NCI-H69 (cell line): ENCODE measurements at places on chromosomes 6 and 20.

DNA sequence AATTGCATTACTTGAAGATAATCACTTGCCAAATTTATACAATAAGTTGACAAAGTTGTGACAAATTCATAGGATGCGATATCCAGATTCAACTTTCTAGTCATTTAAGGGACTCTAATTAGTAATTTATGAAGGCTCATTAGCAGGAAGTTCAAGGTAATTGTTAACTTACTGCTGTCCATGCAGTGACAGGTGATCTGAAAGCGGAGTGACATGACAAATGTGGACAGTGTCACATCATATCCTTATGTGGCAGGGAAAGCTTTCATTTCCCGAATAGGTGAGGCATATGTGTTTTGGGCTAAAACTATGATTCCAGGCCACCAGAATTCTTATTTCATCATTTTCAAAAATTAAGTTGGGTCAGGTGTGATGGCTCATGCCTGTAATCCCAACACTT, 115.9 kb upstream of the BMP2 start:
- DNase-seq: no peak

GRCh38 chr6:165823609-165824326, 160.7 kb upstream of the PDE10A start:
- no peak for DNase-seq

GRCh38 chr6:6742535-6742934, 154.0 kb downstream of the LY86 start:
- no peak for DNase-seq

DNA sequence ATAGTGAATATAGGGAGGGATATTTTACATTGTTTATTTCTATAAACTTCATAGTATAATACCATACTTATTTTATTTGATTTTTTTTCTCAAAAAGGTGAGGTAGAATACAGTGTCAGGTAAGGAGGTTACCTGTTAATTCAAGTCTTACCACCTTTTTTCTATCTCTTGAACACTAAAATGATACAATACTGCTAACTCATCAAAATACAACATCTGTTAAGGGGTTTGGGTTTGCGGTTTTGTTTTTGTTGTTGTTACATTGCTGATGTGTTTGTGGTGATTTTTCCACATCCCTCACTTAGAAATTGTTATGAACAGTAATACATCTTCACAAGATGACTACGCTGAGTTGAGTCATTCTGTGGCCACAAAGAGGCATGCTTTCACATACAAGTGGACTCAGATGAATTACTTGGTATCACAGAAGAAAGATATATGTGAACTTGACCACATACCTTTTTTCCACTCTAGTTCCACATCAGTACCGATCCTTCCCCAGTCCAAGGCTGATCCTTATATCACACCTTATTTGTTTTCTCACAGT, 139.4 kb upstream of the ID4 start:
- no peak for DNase-seq

GRCh38 chr20:63520934-63521601, 503 bp downstream of the PPDPF start:
- DNase-seq: peak; percentile 61

DNA sequence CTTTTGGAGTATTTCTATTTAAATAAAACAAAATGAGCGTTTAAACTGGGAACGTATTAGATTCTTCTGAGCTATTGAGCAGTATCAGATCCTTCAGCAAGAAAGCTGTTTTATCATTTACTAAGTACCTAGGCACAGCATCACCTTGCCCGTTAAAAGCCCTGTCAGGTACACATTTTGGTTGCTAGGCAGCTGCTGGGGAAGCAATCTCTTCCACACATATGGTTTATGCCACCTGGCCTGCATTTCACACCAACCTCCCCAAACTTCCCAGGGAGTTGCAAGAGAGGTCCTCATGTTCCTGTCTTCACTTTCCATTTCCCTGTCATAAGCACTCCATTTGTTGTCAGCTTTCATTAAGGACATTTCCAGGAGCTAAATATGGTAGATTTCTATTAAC, 400.1 kb downstream of the PLCB1 start:
- DNase-seq: peak; percentile 89

DNA sequence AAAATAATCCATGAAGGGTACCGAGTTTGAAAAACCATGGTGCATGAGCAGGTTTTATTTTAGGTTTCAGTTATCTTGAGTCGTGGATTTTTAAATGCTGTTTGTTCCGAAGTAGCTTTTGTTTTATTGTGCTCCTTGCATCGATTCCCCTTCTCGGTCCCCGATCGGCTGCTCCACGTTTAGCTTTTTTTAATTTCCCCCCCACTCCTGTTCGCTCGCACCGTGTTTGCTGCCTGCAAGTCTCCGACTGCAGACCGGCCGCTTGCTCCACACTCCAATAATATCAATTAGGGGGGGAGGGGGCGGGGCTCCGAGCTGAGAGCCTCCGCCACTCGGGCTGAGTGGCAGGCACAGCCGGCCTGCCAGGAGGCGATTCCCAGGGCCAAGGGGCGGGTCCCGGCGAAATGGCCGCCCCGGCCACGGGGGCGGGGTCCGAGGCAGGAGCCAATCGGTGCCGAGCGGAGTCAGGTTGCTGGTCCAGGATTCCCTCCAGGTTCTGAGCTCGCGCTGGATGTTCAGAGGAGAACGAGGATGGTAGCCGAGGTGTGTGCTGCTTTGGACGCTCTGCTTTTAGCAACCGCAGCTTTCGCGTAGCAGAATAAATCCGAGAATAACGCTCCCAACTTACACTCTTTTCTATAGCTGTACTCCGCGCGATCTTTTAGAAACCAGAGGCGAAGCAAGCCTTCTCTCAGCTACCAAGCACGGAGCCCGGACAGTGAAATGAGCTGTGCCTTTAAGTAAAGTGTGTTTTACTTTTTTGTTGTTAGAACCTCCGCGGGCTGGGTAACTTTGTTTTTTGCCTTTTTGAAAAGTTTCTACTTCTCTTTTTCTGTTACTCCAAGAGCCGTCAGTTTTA, at the start of gene EPHA7:
TSS of gene EPHA7 (minus strand) at position 256 of the 859 bp plus-strand sequence. CDS start at position 38, 218 bp downstream.
- DNase-seq: peak; percentile 100

DNA sequence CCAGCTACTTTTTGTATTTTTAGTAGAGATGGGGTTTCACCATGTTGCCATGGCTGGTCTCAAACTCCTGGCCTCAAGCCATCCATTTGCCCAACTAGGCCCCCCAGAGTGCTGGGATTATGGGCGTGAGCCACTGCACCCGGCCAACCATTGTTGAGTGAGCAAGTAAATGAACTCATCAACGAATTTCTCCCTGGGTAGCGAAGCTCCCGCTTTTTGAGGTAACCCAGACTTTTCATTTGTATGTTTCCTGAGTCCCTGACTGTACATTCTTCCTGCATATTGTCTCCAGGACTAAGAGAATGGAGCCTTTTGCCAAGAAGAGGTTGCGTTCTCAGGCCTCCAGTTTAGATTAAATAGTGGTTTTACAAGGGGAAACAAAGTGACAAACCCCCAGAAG, 36.4 kb downstream of the RIPOR3 start:
- DNase-seq: peak; percentile 4

GRCh38 chr20:50015993-50016770, 33.4 kb downstream of the SNAI1 start:
- peak; percentile 6 for DNase-seq

DNA sequence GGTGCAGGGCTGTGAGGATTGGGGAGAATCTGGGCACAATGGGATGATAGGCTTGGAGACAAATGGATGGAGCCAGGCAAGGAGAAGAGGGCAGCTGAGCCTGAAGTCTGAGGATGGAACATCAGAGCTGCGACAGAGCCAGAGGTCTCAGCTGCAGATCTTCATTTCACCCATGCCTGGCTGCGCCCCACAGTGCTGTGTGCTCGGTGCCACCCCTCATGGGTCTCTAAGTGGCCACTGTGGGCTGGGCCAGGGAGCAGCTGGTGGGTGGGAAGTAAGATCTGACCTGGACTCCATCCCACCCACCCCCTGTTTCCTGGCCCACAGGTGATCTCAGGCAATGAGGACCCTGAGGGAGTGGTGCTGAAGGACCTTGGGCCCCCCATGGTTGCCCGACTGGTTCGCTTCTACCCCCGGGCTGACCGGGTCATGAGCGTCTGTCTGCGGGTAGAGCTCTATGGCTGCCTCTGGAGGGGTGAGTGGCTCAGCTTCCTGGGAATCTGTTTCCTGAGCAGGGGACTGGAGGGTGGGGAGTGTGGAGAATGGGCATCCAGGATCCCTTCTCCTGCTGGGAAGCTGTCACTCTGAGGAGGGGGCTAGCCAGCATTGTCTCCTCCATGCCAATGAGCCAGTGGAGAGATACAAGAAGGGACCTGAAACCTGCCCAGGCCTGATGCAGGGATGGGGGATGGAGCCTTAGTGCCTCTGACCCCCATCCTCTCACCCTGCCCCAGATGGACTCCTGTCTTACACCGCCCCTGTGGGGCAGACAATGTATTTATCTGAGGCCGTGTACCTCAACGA, 6.5 kb downstream of the DDR1 start:
- peak; percentile 39 for DNase-seq

DNA sequence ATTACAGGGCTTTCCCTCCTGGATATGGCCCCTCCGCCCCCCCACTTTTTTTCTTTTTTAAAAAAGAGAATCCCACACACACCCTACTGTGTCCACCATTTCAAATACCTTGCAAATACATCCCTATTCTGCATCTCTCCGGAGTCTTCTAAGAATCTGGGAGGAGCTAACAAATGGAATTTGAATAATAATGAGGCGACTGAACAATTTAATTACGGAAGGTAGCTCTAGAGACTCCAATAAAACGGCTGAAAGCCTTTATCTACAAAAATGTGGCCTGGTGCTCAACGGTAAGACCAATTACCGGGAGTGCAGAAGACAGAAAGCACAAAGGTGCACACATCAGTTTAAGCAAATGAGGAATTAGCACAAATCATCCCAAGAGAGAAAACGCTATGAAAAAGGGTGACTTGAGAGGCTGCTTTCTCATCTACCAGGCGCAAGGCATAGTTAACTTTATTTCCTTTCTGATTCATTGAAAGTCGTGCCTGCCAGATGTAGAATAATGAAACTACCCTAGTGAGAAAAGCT, 1.8 kb downstream of the RRAGD start:
- peak; percentile 59 for DNase-seq

- no peak for DNase-seq
These were observed 113.3 kb downstream of the TASP1 start for GRCh38 chr20:13525225-13525940.

GRCh38 chr6:101422251-101422650, 28.7 kb downstream of the GRIK2 start:
- DNase-seq: peak; percentile 40
